ENCODE measurements at places on chromosomes 16 and 17.

GRCh38 chr16:86044881-86045590, 146.1 kb downstream of the IRF8 start:
- no peaks in the 10 kb centered on the region for H3K36me3 ChIP-seq
- H3K27ac ChIP-seq: no peak overlapping the region
- H3K4me3 ChIP-seq: no peak overlapping the region
- DNase-seq: no peak

GRCh38 chr17:79168486-79169055, 93.9 kb downstream of the ENGASE start:
- H3K27ac ChIP-seq: no peak overlapping the region
- H3K4me1 ChIP-seq: no peaks in the 10 kb centered on the region
- no peak overlapping the region for H3K4me3 ChIP-seq
- H3K36me3 ChIP-seq: no peaks in the 10 kb centered on the region
- no peak for DNase-seq
- peaks cover 12% of the 10 kb centered on the region for H3K27me3 ChIP-seq

DNA sequence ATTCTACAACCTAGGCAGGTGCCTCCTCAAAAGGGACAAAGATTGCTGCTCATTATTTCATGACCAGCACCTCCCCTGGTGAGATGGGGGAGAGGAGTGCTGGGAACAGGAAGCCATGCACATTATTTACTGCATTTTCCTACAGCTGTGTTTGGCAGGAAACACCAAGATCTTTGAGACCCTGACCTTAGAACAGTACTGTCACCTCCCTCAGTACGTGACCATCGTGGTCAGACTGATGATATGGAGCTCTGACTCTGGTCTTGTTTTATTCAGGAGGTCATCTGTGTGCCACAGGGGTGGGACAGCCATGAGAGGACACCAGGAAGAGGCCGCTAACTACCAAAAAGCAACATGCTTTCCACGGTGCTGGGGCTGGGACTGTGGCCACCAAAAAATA, 37.4 kb downstream of the USP22 start:
- no peak for DNase-seq

DNA sequence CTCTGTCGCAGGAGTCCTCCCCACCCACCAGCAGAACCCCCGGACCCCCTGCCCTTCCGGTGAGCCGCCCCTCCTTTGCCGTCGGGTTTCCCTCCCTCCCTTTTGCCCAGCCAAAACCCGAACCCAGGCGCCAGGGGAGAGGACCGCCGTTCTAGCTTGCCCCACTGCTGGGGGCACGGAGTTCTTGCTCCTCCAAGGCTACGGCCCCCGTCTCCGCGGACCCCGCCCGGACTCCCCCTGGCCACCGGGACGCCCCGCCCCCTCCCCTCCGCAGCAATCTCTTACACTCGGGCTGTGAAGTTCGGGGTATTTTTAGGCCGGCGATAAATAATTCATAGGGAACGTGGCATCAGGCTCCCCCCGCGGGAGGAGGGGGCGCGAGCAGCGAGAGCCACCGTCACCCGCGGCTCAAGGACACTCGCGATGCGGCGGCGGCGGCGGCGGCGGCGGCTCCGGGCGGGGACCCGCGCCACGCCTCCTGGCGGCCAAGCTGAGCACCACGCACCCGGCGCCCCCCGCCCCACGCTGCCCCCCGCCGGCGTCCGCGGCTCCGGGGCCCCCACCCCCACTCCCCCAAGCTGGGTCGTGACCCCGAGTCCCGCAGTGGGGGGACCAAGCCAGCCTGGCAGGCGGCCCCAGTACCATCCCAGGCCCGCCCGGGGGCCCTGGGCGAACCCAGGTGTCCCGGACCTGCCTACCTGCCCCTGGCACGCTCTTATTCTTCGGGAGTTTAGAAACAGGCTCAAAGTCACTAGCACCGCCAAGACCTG, at the start of gene GRIN2C:
Gene GRIN2C, minus strand, starts transcription at position 427 of the 770 bp plus-strand sequence. CDS start 4,793 bp downstream, outside the sequence.
- no peak for DNase-seq
- H3K4me1 ChIP-seq: peaks cover 13% of the 10 kb centered on the region
- no peak within 1 kb of the TSS for H3K27ac ChIP-seq
- peaks cover 5% of the 10 kb centered on the region for H3K36me3 ChIP-seq
- H3K4me3 ChIP-seq: peak within 1 kb of the TSS; percentile 69

DNA sequence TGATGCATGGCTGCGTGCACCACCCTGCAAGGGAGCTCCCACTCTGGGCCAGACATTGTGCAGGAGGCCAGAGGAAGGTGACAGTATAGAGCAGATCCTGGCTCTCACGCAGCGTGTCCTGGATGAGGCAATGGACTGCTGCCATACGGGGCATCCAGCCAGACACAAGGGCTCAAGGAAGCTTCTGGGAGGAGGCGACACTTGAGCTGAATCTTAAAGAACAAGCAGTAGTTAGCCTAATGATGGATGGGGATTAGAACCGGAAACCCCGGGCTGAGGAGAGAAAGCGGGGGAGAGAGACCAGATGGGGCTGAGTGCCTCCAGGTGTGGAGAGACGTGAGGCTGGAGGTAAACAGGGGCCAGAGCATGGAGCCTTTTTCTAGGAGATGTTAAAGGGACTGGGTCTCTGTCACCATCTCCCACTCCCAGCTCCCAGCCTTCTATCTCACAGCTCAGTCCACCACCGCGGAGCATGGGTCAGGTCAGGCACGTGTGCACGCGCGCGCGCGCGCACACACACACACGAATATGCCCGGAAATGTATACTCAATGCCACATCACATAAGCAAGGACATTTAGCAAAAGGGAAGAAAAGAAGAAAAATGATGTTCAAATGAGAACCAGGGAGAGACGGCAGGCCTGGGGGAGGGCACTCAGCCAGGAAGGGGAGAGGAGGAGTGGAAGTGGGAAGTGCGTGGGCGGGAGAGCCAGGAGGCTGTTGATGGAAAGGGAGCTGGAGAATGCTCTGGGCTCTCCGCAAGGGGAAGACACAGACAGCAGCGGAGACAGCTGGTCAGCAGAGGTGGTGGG, 46.3 kb downstream of the CCDC42 start:
- peaks cover 2% of the 10 kb centered on the region for H3K4me1 ChIP-seq
- no peak for DNase-seq
- no peak overlapping the region for H3K27ac ChIP-seq
- peaks cover 82% of the 10 kb centered on the region for H3K27me3 ChIP-seq
- H3K4me3 ChIP-seq: no peak overlapping the region
- peaks cover 2% of the 10 kb centered on the region for H3K36me3 ChIP-seq

GRCh38 chr17:43953746-43954145, at the start of gene PYY:
TSS of gene PYY (minus strand) at chr17:43953940. CDS start at chr17:43953483, 457 bp downstream.
- H3K36me3 ChIP-seq: no peaks in the 10 kb centered on the region
- DNase-seq: no peak
- H3K4me3 ChIP-seq: peak within 1 kb of the TSS; percentile 27
- peaks cover 90% of the 10 kb centered on the region for H3K27me3 ChIP-seq
- peaks cover 5% of the 10 kb centered on the region for H3K4me1 ChIP-seq

GRCh38 chr17:3381957-3382356, 4.2 kb downstream of the OR3A2 start:
- peaks cover 76% of the 10 kb centered on the region for H3K27me3 ChIP-seq
- peaks cover 4% of the 10 kb centered on the region for H3K4me1 ChIP-seq
- DNase-seq: no peak
- H3K36me3 ChIP-seq: peaks cover 3% of the 10 kb centered on the region

- no peaks in the 10 kb centered on the region for H3K36me3 ChIP-seq
- peak within 1 kb of the TSS; percentile 90 for H3K4me3 ChIP-seq
- peak; percentile 54 for DNase-seq
- no peak within 1 kb of the TSS for H3K27ac ChIP-seq
- peaks cover 13% of the 10 kb centered on the region for H3K4me1 ChIP-seq
- peaks cover 51% of the 10 kb centered on the region for H3K27me3 ChIP-seq
These were observed at the start of gene ITGB3 for GRCh38 chr17:47253541-47254402. TSS of gene ITGB3 (plus strand) at chr17:47253827. CDS start at chr17:47253862, 35 bp downstream.

Data from effector memory CD8-positive, alpha-beta T cell (primary cell).